NCI-H446 (cell line): ENCODE measurements at places on chromosomes 11 and 22.

DNA sequence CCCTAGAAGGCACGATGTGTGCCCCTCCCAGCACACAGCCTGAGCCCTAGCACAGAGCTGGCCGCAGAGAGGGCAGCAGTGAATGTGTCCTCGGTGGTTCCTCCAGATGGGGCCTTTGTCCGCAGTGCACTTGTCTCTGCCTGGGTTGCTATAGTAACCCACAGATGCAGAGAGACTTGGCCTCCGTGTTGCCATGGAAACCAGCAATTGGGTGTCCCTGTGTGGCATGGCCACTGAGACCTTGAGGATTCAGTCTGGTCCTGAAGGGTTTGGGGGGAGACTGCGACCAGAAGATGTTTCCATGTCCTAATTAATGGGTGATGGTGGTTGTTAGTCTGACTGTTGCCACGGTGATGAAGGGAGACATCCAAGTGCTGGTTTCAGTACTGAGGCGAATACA lies 42.6 kb upstream of the TUB start:
- no peak for DNase-seq

- no peak for DNase-seq
These were observed 142.4 kb downstream of the KIRREL3 start for GRCh38 chr11:126857860-126858808.

DNA sequence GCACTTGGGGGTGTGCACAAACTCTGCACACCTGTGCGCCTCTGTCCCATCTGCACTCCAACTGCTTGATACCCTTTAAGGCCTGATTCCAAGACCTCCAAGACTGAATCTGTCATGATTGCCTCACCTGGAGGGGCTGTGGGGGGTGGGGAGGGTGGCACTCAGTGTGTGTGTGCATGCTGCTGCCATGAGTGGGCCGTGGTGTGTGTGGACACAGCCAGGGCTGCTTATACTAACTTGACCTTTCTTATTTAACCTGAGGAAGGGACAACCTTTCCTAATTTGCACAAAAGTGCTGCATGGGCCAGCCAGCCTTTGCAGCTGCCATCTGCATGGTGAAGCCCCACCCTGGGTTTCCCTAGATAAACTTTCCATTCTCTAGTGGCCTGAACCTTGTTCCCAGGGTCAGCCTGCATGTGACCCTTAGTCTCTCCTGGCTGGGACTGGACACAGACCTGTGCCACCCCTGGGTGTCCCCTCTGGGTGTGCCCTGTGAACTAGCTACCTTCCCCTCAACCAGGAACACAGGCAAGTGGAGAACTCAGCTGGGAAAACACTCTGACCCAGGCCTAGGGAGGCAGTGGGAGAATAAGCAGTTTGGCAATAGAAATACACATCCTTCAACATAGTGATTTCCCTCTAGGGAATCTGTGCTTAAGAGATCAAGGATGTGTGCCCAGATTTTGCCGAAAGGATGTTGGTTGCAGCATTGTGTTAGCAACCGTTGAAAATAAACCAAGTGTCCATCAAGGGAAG lies 45.4 kb upstream of the DKK3 start:
- no peak for DNase-seq

- no peak for DNase-seq
These were observed 424.4 kb upstream of the CCDC179 start for GRCh38 chr11:23284631-23285030.

GRCh38 chr11:75814363-75814676 lies 690 bp upstream of the UVRAG start:
- DNase-seq = no peak

DNA sequence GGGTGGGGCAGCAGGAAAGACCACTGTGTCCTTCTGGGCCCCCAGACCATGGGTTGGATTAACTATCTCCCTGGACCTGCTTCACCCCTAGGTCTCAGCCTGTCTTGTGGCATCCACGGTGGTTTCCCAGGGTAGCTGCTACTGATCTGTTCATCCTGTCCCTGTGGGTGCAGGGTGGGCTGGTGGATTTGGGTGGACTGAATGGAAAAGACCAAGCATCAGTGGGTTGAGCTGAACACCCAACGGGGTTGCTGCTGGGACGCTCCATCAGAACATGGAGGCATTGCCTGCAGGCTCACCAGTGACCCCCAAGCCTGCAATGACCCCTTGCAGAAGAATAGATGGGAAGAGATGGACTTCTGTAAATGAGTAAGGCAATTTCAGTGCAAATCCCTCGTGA lies 812.1 kb downstream of the TBC1D22A start:
- no peak for DNase-seq

DNA sequence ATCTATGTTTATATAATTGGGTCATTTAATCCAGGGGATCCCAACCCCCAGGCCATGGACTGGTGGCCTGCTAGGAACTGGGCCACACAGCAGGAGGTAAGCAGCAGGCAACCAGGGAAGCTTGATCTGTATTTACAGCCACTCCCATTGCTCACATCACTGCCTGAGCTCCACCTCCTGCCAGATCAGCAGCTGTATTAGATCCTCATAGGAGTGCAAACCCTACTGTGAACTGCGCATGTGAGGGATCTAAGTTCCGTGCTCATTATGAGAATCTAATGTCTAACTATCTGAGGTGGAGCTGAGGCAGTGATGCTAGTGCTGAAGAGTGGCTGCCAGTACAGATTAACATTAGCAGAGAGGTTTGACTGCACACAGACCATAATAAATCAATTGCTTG lies 32.8 kb downstream of the MS4A2 start:
- no peak for DNase-seq

DNA sequence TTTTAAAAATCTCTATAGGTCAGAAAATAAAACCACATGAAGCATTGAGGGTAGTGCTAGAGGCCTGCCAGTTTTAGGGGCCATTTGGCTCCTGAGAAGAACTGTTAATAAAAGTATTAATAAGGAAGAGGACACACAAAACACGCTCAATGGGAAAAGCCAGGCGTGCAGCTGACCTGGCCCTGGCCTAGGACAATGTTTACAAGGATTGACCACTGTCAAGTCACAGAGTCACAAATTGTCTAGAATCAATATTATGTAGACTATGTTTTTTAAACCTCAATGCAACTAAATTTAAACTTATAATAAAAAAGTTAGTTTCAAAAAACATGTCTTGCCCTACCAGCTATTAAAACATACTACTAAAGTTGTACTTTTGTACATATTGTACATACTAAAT lies 89.4 kb downstream of the YAP1 start:
- no peak for DNase-seq

DNA sequence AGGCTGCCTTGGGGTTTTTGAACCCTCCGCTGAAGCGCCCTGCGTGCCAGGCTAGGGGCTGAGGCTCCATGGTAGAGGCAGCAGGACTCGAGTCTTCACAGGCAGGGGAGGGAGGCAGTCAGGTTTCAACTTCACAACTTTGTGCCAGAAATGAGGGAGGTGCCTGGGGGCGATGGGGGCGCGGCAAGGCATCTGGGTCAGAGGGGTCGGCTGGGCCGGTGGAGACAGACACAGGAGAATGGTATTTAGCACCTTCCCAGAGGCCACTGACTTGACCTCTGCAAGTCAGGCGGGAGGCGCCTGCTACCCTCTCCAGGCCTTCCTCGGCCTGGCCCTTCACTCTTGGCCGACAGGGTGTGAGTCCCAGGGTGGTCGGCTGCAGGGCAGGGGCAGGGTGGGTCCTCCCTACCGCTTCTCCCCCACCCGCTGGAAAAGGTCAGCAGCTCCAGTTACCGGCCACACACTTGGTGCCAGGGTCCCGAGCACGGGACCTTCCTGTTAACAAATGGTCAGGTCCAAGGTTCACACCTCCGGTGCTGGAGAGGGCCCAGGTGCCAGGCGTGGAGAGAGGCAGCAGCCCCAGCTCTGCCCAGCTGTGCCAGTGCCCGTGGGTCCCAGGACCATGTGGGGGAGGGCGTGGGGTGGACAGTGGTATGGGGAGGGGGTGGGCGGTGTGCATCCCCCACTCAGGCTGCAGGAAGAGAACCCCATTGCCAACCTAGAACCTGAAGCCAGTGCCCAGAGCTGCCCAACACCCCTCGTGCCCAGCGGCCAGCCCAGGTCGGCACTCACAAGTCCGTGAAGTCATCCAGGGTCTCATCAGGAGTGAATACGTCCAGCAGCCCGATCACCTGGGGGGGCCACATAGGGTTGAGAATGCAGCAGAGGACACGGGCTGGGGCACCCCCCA lies 3.8 kb downstream of the MAPK12 start:
- no peak for DNase-seq

- DNase-seq = peak; percentile 57
These were observed at the start of gene ADM for GRCh38 chr11:10304495-10305261. Gene ADM, plus strand, starts transcription at chr11:10305073. Its CDS starts 628 bp downstream, at chr11:10305701.
